Midbrain (tissue), 1 donor: ENCODE measurements at places on chromosomes 7 and 10.

GRCh38 chr7:41881331-41882130, 178.6 kb upstream of the INHBA start:
- peak; percentile 49 for DNase-seq

- DNase-seq, result no peak
Observed at GRCh38 chr7:90173127-90173844, 19.0 kb downstream of the STEAP1 start.

GRCh38 chr7:38330039-38330438, 56.6 kb upstream of the TARP start:
- DNase-seq, result no peak

DNA sequence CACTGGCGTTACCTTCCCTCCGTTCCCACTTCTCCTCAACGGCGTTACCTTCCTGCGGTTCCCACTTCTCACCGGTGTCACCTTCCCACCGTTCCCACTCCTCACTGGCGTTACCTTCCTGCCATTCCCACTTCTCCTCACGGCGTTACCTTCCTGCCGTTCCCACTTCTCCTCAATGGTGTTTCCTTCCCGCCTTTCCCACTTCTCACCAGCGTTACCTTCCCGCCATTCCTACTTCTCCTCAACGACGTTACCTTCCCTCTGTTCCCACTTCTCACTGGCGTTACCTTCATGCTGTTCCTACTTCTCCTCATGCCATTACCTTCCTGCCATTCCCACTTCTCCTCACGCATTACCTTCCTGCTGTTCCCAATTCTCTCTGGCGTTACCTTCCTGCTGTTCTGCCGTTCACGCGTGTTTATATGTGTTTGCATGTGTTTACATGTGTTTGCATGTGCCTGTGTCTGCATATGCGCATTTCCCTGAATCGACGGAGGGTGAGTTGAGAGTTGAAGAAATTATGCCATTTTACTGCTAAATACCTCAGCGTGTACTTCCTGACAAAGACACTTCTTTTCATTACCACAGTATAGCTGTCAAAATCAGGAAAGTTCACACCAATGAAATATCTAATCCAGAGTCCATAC, 23.2 kb upstream of the CFAP46 start:
- DNase-seq, result no peak

DNA sequence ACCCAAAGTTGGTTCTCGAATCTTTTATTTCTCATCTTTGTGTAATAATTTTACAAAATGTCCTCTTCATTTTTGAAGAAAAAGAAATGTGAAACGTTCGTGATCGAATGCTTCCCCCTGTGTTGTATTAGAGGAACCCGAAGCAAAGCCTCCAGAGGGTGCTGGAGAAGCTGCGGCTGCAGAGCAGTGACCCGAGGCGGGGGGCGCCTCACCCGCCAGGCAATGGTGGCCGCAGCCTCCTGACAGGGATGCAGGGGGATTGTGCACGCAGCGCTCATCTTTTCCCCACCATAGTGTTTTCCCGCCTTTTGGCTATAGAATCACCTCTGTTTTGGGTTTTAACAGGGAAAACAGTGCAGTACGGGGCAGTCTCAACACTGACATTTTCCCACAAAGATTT, 307.5 kb upstream of the ANKRD30A start:
- no peak for DNase-seq

- no peak for DNase-seq
Observed at GRCh38 chr10:51005551-51005950, 68.7 kb upstream of the PRKG1 start.

DNA sequence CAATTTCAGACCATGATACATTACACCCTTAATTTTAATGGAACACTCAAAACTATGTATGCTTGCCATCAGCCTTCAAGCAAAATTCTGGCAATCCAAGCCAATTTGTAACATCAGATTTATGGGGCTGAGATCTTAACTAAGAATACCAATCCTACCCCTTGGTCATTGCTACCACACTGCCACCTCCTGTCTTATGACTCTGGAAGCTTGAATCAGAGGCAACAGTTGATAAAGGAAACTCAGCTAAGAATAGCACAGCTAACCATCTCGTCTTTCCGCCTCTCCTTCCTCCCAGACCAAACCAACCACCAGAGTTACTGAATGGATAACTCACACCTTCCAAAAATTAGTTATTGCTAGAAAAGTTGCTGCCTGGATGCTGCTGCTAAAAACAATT, 7.4 kb downstream of the IGF2BP3 start:
- peak; percentile 34 for DNase-seq

- DNase-seq, result no peak
Observed at GRCh38 chr10:118573512-118573911, 21.9 kb downstream of the PRLHR start.

- peak; percentile 34 for DNase-seq
Observed at GRCh38 chr7:44072364-44073231, 7.2 kb upstream of the PGAM2 start.

GRCh38 chr10:132973903-132974241, 31.5 kb upstream of the CFAP46 start:
- no peak for DNase-seq

DNA sequence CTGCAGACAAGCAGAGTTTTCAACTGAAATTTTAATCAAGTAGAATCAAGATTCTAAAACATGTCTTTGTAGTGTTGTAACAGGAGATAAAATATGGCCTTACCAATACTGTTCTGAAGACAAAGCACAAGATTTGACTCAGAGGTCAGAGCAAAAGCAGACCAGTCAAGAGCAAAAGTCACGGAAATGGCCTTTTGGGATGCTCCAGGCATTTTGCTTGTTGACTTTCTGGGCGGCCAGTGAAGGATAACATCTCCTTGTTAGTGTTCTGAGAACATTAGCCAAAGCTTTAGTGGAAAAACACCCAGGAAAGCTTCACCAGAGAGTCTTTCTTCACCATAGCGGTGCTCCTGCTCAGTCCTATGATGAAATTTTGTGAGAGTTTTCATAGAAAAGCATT, 590.6 kb downstream of the ARL4A start:
- DNase-seq, result no peak

DNA sequence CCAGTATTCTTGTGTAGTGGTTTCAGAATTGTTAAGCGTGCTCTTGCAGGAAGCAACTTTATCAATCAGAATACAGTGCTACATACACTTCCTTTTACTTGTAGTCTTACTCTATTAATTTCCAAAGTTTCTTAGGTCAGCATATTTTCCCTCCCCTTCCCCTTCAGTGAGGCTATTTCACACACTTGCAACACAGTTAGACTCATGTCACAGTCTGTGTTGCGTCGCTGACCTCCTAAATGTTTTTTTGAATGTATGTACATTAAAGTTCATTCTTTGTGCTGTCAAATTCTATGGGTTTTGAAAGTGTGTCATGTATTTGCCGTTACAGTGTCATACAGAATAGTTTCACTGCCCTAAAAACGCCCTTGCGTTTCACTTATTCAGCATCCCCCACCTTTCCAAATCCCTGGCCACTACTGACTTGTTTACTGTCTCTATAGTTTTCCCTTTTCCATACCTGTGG, 5.4 kb upstream of the HKDC1 start:
- DNase-seq, result no peak

GRCh38 chr10:63628526-63629362, 107.5 kb downstream of the REEP3 start:
- DNase-seq, result peak; percentile 80

DNA sequence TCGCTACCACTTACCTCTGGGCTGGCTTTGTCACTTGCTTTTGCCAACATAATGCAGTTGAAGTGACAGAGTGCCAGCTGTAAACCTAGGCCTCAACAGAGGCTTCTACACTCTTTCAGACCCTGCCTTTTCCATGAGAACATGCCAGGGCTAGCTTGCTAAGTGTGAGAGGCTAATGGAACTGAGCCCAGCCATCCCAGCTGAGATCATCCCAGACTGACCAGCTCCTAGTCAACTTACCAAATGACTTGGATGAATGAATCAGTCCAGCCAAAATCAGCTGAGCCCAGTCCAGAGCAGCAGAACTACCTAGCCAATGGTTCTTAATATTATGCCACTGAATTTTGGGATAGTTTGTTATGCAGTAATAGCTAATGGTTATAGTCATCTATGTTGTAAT, 34.7 kb upstream of the MKLN1 start:
- no peak for DNase-seq

DNA sequence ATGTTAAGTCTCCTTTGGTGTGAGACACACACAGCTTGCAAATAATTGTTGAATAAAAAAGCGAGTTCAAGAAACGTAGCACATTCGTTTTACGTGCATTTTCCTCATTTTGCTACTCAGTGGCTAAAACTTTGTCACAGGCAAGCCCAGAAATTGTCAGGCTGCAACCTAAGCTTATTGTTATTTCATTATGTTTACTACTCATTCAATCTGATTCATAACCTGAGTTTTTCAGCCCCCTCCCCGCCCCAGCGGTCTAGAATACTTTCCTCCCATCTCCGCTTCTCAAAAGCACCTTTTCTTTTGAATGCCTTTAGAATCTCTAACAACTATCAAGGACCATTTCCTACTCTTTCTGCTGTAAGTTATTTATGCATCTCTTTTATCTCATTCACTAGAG, 1.1 kb downstream of the FAM133B start:
- DNase-seq, result no peak

DNA sequence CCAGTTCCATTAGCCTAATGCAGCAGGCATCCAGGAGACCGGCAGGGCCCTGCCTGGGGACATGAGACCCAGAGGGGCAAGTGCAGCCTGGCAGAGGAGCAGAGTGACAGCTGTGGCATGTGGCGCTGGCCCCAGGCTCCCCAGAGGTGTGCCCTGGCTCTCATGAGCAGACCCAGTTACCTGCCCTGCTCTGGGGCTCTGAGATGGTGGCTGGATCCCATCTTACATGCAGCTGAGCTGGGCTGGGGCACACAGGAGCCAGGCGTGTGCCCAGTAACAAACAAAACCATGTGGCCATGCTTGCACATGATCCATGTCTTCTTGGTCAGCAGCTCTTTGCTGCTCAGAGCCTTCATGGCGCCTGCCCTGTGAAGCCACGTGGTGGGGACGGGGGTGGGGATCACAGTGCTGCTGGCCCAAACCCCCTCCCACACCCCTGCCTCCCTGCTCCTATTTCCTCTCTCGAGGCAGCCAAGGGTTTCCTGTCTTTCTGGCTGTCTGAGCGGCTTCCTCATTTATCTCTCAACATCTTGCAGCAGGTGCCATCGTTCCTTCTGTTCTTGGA, 40.3 kb upstream of the GTF2I start:
- peak; percentile 25 for DNase-seq

DNA sequence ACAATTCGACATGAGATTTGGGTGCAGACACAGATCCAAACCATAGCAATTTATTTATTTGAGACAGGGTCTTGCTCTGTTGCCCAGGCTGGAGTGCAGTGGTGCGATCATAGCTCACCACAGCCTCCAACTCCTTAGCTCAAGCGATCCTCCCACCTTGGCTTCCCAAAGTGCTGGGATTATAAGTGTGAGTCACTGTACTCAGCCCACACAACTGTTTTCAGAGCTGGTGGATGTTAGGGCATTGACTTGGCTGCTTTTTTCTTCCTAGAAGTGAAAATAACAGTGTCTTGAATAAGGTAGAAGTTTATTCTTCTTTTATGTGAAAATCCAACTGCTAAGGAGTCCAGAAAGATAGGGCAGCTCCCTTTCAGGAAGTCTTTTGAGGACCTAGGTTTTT, 132.1 kb downstream of the CCDC3 start:
- no peak for DNase-seq

GRCh38 chr7:71787513-71787912, 624.6 kb downstream of the CALN1 start:
- no peak for DNase-seq

DNA sequence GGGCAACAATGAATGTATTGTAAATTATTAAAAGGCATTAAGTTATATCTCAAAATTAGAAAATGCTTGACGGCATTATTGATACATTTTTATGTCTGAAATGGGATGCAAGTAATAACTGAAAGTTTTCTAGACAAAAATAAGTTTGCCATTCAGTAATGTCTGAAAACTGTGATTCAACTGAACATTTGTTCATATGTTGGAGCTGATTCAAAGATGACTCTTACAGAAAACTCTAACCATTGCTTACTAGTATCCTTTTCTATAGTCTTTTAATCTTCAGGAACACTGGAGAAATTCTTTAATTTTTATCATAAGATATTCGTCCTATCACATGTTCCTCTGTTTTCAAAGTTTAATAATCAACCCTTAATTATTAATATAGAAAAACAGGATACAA, 71.1 kb upstream of the TFEC start:
- no peak for DNase-seq

DNA sequence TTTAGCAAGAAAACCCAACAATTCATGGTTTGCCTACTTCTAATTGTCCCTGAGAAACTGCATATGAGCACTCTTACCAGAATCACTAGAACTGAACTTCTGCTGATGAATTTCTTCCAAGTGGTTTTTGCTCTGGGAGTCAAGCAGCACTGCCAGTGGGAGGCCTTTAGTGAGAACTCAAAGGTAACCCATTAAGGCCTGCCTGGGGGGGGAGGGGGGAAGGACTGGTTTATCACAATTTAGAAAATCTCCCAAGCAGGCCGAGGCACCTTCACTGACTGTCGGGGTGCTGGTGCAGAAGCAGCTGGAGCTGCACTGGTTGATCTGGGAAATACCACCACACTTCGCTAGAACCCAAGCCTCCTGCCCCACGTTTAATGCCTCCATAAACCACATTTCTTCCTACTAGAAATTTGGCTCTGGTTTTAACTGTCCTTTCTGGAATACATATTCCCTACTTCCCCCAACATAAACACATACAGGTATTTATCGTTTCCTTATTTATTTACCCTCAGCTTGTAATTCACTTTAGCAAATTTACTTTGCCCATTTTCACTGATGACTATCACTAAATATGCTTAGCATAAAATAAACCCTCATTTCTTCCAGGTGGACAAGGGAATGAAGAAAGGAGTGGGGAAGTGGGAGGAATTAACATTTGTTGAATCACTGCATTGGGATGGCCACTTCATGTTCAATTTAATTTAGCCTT, 14.2 kb downstream of the ANK3 start:
- DNase-seq, result no peak

DNA sequence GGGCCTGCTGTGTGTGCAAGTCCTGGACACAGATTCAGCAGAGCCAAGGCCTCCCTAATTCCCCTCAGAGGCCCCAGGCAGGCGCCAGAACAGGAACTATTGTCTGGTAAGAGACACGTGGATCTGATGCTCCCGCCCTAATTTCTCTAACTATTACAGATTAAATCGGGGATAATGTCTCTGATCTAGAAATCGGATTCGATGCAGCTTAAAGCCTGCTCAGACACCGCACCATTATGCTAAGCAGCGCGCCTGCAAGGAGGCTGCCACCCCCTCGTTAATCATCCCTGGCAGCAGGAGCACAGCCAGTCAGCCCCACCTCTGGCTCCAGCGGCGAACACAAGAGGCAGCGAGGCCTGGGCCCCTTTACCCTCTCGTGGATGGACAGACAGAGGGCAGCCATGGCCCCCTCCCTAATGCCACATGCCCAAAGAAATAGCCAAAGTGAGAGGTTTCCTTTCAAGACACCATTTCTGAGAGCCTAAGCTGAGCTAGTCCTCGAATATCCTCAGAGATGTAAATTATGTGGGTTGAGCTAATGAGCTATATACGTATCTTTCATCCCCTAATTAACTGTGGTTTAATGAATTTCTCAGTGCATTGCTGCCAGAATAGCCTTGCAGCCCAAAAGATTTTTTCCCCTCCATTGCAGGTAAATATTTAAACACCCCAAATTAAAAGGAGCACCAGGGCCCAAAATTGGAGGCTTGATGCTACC, 122.1 kb downstream of the GRID1 start:
- DNase-seq, result no peak
